Hematopoietic multipotent progenitor cell (in vitro differentiated cells): ENCODE measurements at places on chromosomes 7 and 10.

- DNase-seq: no peak
Observed at GRCh38 chr7:42692621-42693020, 219.2 kb downstream of the C7orf25 start.

- no peak for DNase-seq
Observed at GRCh38 chr10:102211615-102212299, 14.3 kb upstream of the ELOVL3 start.

DNA sequence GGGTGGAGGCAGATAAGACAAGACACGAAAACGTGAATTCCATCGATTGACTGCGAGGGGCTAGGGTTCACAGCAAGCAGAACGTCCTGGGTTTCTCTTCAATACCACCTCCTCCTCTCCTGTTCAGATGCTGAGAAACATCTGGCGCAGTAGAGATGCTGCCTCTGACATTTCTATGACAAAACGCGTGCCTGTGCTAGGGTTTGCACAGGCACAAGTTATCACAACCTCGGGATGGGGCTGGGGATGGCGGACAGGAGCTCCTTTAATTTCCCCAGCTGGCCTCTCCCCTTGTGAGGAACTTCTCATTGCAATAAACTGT, 99.8 kb upstream of the SVIL start:
- DNase-seq: no peak

- DNase-seq: no peak
Observed at GRCh38 chr7:112262036-112262435, 55.5 kb downstream of the ZNF277 start.

- DNase-seq: no peak
Observed at GRCh38 chr7:143285806-143286521, 1.2 kb downstream of the TMEM139 start.

DNA sequence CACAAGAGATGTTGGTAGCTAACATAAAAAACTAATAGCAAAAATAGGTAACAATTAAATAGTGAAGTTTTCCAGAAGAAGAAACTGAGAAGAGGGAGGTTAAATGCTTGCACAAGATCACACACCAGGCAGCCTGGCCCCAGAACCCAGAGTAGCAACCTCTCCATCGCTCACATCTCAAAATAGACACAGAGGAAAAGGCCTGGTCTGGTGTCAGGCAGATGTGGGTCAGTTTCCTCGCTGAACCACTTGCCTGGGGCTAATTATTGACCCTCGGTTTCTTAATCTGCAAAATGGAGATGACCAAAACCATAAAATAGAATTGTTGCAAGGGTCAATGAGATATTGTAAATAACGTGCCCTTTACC, 44.5 kb upstream of the STK17A start:
- no peak for DNase-seq

DNA sequence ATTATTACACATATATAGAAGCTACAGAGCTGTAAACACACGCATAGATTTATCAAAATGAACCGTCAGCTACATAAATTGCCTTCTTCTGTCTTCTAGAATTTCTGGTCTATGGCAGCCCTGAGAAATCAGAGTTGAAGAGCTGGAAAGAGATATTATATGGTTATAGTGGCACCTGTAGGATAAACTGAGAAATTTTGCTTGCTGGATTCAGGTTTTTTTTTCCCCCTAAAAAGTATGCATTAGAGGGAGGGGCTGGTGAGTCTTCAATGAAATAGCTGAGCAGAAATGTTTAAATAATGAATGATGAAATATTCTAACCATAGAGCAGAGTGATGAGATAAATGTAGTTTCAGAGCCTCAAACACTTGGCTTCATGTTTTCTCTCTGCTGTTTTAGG, 78.0 kb upstream of the DYNC1I1 start:
- DNase-seq: no peak

GRCh38 chr7:131109759-131110296, 217.8 kb upstream of the MKLN1 start:
- DNase-seq: peak; percentile 81

- DNase-seq: no peak
Observed at GRCh38 chr10:83165265-83165664, 974.0 kb upstream of the GHITM start.

DNA sequence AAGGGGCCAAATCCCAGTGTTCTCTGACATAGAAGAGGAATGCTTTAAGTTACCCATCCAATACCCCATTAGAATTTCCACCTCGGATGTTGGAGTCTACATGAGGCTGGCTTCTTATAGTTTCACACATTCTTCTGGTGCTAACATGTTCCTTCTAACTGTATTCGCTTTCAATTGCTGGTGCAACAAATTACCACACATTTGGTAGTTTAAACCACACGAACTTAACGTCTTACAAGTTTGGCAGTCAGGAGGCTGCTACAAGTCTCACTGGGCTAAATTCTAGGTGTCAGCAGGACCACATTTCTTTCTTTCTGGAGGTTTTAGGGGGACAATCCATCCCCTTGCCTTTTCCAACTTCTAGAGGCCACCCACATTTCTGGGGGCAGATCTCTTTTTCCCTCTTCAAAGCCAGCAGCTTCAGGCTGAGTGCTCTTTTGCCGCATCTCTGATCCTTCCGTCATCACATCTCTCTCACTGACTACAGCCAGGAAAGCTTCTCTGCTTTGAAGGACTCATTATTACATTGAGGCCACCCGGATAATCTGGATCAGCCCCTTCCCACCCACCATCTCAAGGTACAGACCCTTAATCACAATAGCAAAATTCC, 5.1 kb upstream of the MACC1 start:
- DNase-seq: no peak

DNA sequence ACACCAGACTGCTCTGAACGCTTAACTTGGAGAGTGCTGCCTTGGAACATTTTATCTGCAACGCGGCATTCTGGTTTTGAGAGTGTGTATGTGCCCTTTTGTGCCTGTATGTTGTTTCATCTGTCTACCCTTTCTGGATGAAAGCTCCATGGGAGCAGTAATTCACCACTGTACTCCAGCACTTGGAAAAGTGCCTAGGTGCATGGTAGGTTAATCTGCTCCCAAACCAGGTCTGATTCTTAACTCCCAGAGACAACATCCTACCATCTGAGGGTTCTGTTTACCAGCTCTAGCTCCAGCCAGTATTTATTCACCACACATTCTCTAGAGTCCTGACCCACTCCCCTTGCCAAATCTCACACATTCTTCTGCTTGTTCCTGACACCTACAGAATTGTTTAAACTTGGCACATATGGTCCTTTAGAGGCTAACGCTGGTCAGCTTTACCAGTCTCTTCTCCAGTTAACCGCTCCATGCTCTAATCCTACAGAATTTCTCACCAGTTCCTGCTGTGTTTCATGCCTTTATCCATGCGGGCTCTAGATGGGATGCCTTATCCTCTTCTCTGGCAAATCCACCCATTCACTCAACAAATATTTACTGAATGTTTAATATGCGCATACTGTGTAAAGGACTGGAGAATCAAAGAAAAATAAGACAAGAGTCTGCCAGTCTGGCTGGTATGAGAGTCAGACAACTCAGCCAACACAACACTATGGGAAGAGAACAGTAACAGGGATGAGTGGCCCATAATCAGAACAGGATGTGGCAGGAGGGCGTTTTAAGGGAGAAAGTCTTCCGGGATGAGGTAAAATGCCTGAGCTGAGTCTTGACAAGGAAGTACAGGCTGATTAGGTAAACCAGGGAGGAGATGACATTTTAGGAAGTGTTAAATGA, 46.3 kb downstream of the MTPN start:
- no peak for DNase-seq

- DNase-seq: no peak
Observed at GRCh38 chr7:133365917-133366316, 113.0 kb downstream of the EXOC4 start.

GRCh38 chr7:8133188-8133848, 128.6 kb downstream of the ICA1 start:
- DNase-seq: no peak

- DNase-seq: no peak
Observed at GRCh38 chr10:62058896-62059216, 157.4 kb downstream of the ARID5B start.

DNA sequence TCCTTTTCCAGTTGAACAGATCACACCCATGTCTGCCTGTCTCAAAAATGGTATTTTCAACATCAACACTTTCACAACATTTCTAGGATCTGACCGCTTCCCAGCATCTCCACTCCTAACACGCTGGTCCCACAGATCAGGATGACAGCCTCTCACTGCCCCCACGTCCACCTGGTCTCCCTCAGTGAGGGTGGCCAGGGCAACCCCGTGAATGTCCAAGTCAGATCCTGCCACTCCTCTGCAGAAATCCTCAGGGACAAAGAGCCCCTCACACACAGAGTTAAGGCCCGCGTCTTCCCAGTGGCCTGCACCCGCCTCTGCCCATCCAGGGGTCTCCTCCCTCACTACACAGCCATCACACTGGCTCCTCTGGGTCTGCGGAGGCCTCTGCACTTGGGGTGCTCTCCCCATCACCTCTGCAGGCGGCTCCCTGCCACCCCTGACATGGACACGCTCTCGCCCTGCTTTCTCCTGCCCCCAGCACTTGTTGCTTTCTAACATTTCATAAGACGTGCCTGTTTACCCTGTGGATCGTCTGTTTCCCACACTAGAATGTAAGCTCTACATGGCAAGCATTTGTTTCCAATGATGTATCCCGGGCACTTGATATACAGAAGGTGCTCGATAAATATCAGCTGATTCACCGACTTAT, 20.0 kb downstream of the GNA12 start:
- DNase-seq: no peak

DNA sequence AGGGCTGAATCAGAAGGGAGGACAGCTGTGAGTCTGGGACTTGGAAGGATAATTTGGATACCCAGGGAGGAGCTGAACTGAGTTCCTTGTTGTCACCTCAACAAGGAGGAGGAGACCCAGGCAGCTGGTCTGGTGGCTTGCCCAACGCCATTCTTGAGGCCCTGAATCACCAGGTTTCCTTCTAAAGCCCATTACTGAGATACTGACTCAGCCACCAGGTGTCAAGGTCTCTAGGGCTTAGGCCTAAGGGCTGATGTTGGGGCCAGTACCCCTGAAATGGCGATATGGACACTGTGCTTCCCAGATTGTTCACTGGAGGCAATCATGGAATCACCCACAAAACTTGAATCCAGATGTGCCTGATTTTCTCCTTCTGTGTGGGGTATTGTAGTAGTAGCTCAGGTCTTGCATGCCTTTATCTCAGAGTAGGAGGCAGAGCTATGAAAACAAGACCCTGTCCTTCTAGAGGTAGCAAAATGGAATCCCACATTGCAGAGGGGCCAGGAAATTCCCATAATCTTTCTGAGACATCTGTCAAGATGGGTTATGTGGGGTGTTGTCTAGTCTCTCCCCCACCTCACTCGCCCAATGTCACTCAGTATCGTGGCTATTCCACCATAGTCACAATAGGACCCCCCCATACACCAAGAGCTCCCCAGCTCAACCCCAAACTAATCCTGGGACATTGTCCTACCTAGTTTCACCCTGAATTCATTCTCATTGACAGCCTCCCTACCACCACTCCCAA, 1.8 kb upstream of the ATG9B start:
- no peak for DNase-seq

- no peak for DNase-seq
Observed at GRCh38 chr10:94183666-94184264, 179.0 kb downstream of the NOC3L start.

- no peak for DNase-seq
Observed at GRCh38 chr7:137760111-137760510, 86.7 kb downstream of the DGKI start.

DNA sequence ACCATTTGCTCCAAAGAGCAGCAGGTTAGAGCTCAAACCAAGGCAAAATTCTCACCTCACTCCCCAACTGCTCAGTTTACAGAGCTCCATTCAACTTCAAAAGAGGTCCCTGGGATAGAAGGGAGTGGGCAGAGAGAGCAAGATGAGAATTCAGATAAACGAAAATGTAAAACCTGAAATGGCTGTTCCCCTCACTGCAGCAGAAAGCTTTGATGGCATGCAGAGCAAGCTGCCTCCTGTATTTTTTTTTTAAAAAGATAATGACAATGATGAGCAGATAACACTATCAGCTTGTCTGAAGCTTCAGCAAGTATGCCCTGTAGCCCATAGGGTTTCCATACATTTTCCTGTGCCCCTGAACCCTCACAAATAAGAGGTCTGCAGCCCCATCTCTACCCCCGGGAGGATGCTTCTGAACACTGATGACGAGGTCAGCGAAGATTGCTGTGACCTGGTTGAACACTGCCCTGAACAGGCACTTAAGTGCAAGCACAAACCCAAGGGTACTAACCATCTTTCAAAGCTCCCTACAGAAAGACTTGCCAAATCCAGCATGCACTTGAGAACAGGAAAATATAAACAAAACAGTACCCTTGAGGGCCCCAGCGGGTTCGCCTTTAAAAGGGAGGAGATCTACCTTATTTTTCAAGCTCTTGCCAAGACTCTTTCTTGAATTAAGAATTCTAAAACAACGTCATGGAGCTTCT, 81.3 kb downstream of the GLI3 start:
- no peak for DNase-seq

DNA sequence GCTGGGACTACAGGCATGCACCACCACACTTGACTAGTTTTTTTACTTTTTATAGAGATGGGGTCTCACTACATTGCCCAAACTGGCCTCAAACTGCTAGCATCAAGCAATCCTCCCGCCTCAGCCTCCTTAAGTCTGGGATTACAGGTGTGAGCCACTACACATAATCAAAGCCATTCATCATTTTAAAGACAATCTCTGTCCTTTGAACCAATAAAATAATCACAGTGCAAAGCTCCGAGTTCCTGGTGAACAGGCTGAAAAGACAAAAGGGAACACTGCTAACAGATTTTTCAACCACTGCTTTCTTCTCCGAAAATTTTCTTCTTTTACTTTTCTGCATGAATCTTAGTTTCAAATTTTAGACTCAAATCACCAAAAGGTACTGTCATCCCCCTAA, 58.5 kb downstream of the PARD3 start:
- no peak for DNase-seq

GRCh38 chr10:1063232-1063865, 7.2 kb downstream of the WDR37 start:
- no peak for DNase-seq

DNA sequence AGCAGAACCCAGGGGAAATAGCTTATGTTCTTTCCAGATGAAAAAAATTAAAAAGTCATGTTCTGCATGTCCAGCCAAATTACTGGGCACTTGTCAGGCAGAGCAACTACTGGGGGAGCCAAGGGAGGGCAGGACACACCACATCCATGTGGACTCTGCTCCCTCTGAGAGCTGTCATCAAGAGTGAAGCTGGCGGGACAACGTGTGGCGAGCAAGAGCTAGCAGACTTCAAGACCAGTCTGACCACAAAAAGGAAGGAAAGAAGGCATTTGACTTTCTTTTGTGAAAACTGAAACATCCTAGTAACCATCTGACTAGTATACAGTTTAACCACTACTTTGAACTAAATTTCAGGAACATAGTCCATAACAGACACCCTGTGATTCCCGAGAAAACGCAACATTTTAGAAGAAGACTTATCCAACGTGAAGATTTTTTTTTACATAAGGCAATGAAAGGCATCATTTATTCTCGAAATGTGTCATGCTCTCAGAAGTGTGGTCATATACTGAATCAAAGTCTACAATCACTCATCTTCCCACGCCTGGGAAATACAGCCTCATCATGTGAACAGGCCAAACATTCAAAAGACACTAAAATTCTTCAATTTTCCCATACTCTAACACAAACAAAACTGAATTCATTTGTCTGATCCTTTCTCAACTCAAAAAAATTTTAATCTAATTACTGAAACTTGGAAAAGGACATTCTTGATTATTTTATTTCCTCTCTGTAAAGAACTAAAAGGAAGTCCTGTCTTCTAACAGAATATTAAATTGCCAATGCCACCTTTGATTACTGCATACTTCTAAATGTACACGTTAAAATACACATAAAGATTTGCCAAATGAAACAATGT, 15.5 kb downstream of the CYTH3 start:
- no peak for DNase-seq
